KBM-7 (cell line): ENCODE measurements at places on chromosomes 13 and 19.

DNA sequence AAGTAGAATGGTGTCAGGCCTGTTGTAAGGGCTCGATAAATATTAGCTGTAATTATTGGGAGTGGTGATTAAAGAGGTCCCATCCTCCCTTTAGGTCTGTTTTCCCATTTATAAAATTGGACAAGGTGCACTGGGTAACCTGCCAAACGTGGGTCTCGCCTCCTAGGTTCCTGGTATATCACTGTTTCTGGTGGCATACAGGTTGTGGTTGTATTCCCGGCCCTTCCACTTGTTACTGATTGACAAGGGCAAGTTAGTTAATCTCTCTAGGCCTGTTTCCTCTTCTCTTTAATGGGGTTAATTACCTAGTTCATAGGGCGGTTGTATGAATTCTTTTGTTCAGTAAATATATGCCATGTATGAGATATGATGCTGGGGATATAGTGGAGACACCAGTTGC, 1.5 kb downstream of the PPP2R1A start:
- no peak for DNase-seq

DNA sequence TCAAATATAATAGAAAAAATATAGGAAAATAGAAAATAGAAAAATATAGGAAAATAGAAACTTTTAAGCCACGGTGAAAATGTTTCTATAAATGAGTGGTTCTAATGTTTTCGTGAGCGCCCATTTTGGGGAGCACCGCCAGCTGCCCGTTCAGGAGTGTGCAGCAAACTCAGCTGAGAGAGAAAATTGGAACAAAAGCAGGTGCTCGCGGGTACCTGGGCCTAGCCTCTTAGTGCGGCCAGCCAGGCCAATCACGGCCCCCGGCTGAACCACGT, 204 bp upstream of the PDX1 start:
- no peak for DNase-seq

GRCh38 chr13:78028960-78029359, 110.3 kb upstream of the EDNRB start:
- no peak for DNase-seq

DNA sequence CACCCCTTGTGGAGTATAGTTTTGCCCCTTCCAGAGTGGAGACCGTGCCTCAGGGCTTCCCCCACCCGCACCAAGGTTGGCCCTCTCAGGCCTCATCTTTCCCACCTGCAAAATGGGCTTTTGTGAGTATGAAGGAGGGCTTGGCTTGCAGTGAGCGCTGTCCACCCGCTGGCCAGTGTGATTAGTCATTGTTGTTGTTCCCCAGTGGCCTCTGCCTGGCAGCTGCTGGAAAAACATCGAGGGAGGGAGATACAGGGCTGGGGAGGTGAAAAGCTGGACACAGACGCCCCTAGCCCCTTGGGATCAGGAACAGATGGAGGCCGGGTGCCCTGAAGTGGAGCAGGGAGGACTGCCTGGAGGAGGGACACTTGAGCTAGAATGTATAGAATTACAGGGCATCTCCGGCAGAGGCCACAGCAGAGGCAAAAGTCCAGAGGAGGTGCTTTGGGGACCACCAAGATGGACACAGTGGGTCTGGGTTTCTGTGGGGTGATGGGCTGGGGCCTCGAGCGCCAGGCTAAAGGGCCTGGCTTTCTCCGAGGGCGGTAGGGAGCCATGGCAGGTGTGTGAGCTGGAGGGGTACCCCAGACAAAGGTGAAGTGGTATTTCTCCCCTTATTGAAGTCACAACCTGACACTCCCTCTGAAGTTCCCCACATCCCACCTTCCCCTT, 3.9 kb upstream of the IL12RB1 start:
- no peak for DNase-seq

- no peak for DNase-seq
Measured at GRCh38 chr19:3024509-3024869, 4.6 kb downstream of the TLE2 start.
